ENCODE measurements at places on chromosomes 7 and 10.

DNA sequence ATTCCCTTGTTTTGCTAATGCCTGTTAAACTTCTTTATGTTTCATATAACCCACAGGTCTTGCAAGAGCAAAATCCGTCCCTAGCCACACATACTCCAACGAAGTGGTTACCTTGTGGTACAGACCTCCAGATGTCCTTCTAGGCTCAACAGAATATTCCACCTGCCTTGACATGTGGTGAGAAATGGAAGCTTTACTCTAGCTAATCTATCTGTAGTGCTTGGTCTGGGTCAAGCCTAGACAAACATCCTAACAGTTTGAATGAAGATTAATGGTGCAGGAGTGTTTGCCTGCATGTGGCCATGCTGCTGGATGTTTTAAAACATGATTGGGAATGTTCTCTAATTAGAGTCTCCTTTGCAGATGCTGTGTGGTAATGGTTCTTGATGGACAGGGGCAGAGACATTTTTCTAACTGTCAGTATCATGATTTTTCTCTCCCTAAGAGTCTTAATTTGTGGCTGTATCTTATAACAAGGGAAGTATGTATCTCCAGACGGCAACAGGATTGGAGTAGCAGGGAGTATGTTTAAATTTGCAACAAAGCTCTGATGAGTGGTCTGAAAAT, 308.5 kb upstream of the FZD1 start:
- no peak for DNase-seq

GRCh38 chr7:155188821-155189581, 108.7 kb upstream of the INSIG1 start:
- no peak for DNase-seq

DNA sequence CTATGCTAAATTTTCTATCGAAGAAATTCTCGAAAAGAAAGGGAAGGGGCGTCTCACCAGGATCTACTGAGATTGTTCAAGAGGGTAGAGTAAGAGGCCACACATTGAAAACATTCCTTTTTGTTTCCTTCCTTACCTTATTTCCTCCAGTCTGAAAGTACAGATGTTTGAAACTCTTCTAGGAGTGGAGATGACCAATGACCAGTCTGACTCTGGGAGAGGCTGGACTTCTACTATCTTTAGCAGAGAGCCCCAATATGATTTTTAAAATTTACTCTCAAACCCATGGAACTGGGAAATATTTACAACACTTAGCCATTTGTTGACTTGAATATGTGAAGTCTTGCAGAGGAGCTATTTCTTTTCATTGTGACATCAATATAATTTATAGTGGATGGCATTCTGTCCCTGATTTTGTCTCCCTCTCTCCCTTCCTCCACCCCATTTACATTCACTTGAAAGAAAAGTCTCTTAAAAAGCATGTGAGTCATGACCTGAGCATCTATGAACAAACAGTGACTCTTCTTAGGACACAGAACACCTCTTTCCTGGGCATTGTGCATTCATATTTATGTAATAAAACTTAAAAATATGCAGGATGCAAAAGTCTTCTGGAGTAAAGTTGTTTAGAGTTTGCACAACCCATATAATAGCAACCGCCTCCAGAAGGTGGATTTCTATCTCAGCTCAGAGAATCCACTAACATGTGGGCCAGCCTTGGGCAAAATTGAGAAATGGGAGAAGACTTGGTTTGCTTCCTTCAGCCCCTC, 31.2 kb upstream of the BMPER start:
- DNase-seq, result no peak

GRCh38 chr10:30247704-30248103, 101.4 kb downstream of the MTPAP start:
- DNase-seq, result peak; percentile 53

GRCh38 chr10:78401624-78402367, 368.1 kb downstream of the RPS24 start:
- no peak for DNase-seq

- no peak for DNase-seq
These were observed 505.1 kb upstream of the FOXK1 start for GRCh38 chr7:4177001-4177400.

GRCh38 chr10:81179805-81180452, 642.2 kb downstream of the SH2D4B start:
- no peak for DNase-seq

GRCh38 chr10:67770537-67770936, 67.5 kb downstream of the DNAJC12 start:
- no peak for DNase-seq

GRCh38 chr10:112952282-112953173, 2.5 kb downstream of the TCF7L2 start:
- DNase-seq, result no peak

DNA sequence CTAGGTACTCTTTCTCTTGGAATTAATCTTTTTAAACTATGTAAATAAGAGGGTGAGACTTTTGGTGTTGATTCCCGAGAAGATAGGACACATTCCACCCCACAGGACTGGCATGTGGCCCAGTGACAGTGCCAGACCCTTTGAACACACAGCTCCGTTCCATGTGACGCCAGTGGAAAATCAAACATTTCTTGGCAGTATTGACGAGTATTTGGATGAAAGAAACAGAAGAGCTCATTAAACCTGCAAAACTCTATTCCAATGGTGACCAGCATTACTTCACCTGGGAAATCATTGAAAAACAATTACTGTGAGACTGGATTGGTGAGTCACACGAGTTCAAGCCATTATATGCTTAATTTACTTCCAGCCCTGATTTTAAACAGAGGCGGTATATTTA, 25.8 kb downstream of the AKR1E2 start:
- DNase-seq, result no peak

Data from CMK (cell line).